ENCODE measurements at places on chromosomes 5 and 9.

DNA sequence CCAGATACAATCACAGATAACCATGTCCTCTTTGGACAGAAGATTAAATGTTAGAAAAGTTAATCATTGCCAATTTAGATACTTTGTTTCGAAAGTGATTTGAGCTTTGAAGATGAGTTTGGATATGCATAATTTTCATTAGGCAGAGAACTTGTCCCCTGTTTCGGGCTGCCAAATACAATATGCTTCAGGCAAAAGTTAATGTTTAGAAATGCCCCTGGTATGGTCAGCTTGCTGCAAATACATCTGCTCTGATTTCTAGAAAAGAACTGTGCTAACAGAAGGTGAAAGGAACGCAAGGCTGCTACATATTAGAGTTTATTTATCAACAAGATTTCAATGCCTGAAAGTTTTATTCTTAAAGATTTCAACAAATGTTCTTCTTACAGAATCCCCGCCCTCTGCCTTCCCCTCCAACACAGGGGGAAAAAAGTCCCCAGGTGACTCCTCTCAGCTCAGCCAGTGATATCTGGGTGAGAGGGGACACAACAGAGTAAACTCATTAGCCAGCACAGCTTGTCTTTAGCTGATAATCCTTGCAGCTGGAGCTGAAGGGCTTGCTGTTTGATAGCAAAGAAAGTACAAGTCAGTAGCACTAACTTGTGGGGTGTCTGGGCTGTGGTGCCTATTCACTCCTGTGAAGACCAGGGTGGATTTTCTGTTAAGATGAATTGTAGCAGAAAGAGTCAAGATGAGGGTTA, 435.7 kb downstream of the DMAC1 start:
- no peak for DNase-seq

DNA sequence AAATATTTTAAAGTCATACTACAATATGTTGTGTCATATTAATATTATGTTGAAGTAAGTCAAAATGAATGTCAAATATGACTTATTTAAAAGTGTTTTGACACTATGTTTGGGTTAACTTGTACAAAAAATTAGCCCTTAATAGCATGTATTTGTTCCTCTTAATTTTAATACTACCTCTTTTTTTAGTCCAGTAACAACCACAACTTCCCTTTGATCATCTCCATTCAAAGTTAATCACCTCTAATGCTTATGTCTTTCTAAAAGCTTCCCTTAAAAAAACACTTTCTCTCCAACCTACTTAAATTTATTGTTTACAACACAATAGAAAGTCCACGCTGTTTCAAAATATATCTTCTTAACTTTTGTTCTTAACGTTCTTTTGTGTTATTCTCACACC, 9.6 kb downstream of the SLCO4C1 start:
- no peak for DNase-seq

- DNase-seq, result peak; percentile 91
Measured at GRCh38 chr5:177546258-177546741, 8.1 kb downstream of the FAM193B start.

DNA sequence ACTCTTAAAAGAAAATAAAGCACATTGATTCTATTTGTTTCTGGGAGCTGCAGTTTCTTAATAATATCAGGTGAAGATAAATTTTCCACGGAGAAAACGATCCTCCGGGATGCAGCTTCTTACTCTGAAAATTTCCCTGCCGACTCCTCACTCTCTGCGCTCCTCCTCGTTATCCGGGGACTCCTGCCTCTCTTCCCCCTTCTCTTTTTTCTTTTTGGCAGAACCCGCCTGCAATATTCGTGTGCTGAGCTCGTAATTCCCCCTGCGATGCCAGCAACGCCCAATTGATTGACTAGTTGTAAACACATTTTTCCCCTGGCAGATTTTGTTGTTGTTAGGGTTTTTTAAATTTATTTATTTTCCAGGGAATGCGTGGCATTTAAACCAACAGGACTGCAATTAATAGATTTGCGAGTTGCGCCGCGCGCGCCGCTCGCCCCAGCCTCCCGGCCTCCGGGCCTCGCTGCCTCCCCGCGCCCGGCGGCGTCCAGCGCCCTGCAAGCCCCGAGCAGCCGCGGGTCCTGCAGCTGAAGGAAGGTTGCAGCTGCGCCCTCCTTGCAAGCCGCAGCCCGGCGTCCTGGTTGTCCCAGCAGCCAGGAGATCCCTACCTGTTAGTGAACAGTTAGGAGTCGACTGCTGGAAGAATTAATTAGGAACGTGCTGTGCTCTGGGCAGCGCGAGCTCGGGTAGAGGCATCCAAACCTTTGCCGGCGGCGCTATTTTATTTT, 2.2 kb downstream of the NTNG2 start:
- DNase-seq, result no peak

GRCh38 chr5:135230251-135230925, 168.6 kb downstream of the MACROH2A1 start:
- DNase-seq, result no peak

DNA sequence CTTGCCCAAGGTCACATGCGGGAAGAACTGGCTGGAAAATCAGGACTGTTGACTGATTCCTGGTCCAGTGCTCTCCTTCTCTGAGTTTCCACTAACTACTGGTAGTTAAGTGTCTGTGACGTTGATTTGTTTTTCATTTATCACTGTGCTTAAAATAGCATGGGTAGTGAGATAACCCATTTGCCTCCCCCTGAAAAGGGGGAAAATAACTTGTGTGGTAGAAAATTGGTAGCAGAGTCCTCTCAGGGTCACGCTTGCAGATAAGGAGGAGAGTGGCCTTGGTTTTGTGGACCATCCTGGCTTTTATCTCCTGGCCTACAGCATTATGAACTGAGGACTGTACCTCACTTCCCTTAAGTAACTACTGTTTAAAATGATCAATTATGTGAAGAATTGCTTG, 10.9 kb downstream of the FUBP3 start:
- DNase-seq, result no peak

GRCh38 chr5:65774346-65774745, 52.3 kb downstream of the NLN start:
- peak; percentile 59 for DNase-seq

DNA sequence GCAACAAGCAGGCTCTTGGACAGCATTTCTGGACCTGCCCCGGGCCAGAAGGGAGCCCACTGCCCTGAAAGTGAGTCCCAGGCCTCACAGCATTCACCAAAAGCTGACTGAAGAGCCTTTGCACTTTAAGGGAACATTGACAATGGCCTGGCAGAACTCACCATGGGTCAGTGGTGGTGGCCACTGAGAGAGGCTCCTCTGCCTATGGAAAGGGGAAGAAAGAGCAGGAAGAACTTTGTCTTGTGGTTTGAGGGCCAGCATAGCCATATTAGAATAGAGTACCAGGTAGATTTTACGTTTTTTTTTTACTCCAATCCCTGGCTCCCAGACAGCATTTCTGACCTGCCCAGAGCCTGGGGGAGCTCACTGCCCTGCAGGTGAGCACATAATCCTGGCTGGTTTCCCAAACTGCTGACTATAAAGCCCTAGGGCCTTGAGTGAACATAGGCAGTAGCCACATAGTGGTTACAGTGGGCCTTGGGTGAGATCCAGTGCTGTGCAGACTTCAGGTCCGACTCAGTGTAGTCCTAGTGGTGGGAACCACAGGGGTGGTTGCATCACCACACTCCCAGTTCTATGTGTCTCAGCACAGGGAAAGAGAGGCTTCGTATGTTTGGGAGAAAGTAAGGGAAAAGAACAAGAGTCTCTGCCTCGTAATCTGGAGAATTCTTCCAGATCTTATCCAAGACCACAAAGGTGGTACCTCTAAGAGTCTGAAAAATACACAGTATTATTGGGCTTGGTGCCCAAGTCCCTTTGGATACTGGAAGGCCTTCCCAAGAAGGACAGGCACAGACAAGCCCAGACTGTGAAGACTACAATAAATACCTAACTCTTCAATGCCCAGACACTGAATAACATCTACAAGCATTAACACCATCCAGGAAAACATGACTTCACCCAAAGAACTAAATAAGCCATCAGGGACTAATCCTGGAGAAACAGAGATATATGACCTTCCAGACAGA, 89.5 kb downstream of the TSSK1B start:
- no peak for DNase-seq

- no peak for DNase-seq
Measured at GRCh38 chr5:149323210-149323609, 22.1 kb upstream of the GRPEL2 start.

DNA sequence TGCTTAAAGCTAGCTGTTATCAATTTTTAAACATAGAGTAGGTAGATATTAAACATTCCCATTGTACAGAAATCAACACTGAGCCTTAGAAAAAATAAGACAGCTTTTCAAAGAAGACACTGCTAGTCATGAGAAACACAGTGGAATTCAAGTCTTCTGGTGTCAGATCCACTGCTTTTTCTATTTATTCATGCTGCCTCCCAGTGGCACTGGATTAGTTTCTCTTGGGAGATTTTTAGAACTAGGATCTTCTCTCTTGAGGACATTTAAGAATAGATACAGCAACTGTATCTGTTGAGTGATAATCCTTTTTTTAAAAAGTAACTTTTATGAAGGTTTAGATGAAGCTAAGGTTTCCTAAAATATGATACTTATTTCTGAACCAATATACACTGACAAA, 1635.4 kb upstream of the C9orf72 start:
- no peak for DNase-seq

DNA sequence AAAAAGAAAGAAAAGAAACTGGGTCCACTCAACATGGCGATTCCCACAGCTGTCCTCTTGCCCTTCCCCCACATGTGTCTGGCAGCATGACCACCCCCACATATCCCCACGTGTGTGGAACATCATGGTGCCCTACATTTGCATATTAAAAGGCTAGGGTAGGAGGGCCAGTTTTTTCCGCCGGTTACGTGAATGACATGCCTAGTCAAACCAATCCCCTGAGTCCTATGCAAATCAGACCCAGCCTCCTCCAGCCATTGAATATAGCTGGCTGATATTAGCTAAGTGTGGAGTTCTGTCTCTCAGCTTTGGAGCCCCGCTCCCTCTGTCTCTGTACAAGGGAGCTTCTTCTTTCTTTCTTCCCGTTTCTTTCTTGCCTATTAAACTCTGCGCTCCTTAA, 33.0 kb upstream of the CCDC112 start:
- no peak for DNase-seq

DNA sequence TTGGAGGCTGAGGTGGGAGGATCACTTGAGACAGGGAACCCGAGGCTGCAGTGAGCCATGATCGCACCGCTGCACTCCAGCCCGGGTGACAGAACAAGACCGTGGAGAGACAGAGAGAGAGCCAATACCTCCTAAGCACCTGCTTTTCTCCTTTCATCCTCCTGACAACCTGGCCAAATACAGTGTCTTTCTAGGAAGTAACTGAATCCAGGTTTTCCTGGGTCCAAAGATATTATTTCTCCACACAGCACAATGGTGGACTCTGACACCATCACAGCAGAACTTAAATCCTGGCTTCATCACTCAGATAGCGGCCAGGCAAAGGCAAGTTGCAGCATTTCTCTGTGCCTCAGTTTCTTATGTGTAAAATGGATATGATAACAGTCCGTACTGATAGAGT, 21.9 kb downstream of the DUSP1 start:
- DNase-seq, result no peak

- DNase-seq, result peak; percentile 83
Measured at GRCh38 chr9:38047301-38048251, 21.5 kb downstream of the SHB start.

- no peak for DNase-seq
Measured at GRCh38 chr9:126536131-126536530, 77.6 kb upstream of the LMX1B start.
